Pulmonary artery endothelial cell (primary cell): ENCODE measurements at places on chromosomes 4 and X.

- DNase-seq = no peak
Measured at GRCh38 chr4:48493452-48494100, 3.5 kb downstream of the ZAR1 start.

DNA sequence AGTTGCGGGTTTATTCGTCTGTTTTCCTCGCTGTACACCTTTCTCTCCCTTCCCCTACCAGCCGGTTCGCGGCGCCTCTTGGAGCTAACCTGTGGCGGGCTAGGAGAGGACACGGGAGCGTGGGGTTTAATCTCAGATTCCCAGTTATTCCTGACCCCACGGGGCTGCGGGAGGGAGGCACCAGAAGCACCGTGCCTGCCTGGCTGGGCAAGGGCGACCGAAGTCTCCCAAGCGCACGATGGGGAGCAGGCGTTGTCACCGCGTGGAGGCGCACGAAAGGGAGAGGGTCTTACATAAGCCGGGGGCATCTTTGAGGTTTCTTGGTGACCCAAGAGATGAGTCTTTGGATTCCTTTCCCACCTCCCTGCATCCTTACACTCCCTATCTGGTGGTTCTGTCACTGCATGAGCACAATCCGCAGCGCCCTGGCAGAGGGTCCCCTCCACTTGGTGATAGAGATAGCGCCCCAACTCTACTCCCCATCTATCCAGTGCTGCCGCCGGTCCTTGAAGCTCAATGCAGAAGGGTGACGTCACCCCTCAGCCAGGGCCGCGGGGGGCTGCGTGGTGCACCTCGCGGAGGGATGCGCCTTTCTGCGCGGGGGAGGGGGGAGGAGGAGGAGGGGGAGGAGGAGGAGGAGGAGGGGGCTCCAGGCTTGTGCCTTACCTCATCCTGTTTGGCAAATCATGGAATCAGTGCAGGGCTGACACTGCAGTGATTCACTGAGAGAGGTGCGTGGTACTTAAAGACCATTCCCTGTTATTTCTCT is 793 bp downstream of the TSPAN7 start:
- DNase-seq = no peak

DNA sequence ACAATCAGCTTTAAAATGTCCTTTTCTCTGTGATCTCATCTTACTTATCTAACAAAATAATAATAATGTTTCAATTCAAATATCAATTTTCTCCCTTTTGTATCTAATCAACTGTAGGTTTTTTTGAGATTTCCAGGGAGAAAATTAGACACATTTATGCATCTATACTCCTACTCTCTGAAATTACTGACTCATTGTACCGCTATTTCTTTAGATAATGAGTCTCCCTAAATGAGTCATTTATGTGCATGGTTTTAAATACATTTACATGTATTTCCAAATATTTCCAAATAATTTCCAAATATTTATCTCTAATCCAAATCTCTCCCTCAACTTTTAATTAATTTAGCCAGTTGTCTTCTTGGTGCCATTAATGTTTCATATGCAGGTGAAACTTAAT is 621.0 kb downstream of the TECRL start:
- no peak for DNase-seq

DNA sequence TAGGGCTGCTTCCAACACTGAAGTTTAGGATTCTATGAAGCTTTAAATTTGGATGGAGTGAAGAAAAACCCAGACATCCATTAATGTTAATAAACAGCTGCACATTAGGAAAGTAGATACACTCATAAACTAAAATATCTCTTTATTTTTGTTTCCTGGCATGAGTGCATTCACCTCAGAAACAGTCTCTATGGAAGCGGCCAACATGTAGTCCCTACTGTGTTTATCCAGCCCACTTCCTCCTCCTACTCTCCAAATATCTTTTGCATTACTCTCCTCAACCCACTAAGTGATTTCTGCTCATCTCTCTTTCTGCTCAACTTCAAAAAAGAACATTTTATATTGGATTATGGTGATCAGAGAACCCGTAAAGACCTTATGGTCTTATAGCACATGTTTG is 180.3 kb upstream of the MXRA5 start:
- DNase-seq = no peak
